ENCODE measurements at places on chromosomes 4 and X. TPM values are rescaled to one million over a fixed set of nuclear protein-coding genes. Genes with fewer than 3 reads are reported as not detected.

SLIT2 gene
- total RNA-seq: 0.28 TPM

NKAP gene
- 13.6 TPM for total RNA-seq

DNA sequence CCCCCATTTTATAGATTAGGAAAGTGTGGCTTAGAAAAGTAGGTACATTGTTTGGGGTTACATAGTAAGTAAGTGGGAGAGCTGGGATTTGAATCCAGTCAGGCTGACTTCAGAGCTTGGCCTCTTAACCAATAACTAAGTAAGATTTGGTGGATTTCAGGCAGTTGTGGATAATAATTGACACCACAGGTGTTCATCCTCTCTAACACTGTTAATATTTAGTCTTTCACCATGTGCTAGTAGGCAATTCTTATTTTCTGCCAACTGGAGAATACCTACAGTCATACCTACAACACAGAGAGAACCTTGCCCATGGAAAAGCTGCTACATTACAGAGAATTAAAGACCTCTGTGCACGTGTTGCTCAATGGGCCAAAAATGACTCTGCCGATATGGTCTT lies 89.5 kb downstream of the DIAPH2 start:
- no peak overlapping the region for H3K4me3 ChIP-seq
- H3K27ac ChIP-seq: no peak overlapping the region
- H3K36me3 ChIP-seq: no peaks in the 10 kb centered on the region
- no peaks in the 10 kb centered on the region for H3K27me3 ChIP-seq
- DNase-seq: no peak
- H3K4me1 ChIP-seq: no peaks in the 10 kb centered on the region

DNA sequence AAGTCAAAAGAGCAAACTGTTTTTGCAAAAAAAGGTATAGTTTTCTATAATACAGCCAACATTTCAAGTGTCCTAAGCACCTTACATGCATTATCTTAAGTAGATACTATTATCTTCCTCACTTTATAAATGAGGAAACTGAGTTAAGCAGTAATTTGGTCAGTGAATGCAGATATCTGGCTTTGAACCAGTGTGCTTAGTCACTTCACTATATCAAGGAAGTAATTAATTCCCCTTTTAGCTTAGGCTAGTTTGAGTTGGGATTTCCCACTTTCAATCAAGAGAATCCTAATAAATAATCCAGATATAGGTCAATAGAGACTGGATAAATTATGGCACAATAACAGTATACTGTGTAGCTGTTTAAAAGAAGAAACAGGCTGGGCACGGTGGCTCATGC lies 14.8 kb downstream of the SPINK2 start:
- H3K4me3 ChIP-seq: no peak overlapping the region
- H3K27ac ChIP-seq: no peak overlapping the region
- H3K36me3 ChIP-seq: no peaks in the 10 kb centered on the region
- no peak for DNase-seq
- H3K27me3 ChIP-seq: no peaks in the 10 kb centered on the region

DNA sequence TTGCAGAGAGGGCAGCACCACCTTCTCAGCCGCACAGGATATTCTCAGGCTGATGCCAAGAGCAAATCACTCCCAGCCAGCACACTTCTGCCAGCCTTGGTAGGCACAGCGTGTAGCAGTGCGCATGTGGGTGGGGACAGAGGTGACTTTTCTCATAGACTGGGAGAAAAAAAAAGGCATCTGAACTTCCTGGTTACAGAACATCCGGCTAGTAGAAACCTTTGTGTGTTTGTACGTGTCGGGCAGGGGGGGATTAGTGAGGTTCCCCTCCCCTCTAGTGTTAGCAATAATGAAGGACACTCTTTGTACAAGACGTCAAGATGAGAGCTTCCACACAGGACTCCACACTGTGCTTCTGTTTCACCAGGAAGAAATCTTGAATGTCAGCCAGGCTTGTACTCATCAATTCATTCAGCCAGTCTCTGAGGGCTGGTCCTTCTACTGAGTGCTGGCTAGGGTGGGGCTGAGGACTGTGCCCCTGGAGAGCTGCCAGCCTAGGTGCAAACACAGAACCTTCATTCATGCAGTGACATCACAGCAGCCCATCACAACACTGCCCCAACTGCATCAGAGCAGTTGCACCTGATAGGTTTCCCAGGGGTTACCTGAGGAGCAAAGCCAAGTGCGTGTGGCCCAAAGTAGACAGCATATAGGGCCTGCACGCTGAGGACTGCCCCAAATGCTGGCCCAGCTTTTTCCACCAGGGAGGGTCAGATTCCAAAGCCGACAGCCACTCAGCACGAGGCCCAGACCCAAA lies 34.7 kb downstream of the SLC25A5 start:
- H3K4me1 ChIP-seq: peaks cover 13% of the 10 kb centered on the region
- DNase-seq: no peak
- H3K36me3 ChIP-seq: no peaks in the 10 kb centered on the region
- H3K27me3 ChIP-seq: no peaks in the 10 kb centered on the region

GRCh38 chr4:15242021-15242420 lies 185.8 kb upstream of the C1QTNF7 start:
- H3K4me3 ChIP-seq: no peak overlapping the region
- H3K27me3 ChIP-seq: no peaks in the 10 kb centered on the region
- H3K4me1 ChIP-seq: no peaks in the 10 kb centered on the region

PRRG1 gene
- 8.6 TPM for total RNA-seq

VEGFC gene
- total RNA-seq: 15.7 TPM

CFP gene
- total RNA-seq: 0.59 TPM

GRCh38 chrX:29071525-29072320 lies 484.5 kb downstream of the IL1RAPL1 start:
- H3K27ac ChIP-seq: no peak overlapping the region
- H3K36me3 ChIP-seq: no peaks in the 10 kb centered on the region
- no peaks in the 10 kb centered on the region for H3K4me1 ChIP-seq
- H3K4me3 ChIP-seq: no peak overlapping the region

DNA sequence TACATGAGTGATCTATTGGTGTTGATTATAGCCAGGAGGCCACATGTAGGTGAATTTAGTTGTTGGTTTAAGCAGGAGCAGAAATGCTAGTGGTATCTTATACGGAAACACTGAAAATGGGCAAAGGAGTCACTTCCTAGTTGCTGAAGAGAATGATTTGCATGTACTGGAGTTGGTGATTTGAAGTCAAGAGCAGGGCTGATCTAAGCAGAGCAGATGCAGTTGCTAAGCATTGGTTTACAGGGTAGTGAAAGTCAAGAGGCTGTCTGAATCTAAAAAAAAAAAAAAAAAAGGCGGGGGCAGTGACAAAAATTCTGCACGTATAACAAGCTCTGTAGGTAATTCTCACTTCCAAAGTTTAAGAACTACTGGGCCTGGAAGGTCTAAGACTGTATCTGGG lies 90.4 kb upstream of the HPRT1 start:
- DNase-seq: no peak
- no peaks in the 10 kb centered on the region for H3K27me3 ChIP-seq
- H3K36me3 ChIP-seq: peaks cover 2% of the 10 kb centered on the region
- peaks cover 2% of the 10 kb centered on the region for H3K4me1 ChIP-seq

SPANXN4 gene
- total RNA-seq: not detected

DNA sequence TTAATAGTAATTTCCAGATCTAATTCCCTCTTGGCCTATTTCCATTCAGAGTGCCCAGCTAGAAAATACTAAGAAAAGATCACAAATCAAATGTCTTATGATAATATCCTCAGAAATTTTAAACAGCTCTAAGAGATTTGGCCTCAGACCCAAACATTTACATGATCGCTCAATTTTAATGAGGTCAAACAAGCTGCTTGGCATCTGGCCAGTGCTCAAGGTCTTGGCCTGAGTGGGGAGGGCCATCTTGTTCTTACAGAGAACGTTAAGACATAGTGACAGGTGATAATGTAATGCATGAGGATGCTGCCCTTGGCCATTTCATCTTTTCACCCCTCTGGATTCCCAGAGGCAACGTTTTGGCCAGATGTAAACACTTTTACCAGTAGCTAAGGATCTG lies 159.2 kb upstream of the SLC7A11 start:
- H3K4me1 ChIP-seq: no peaks in the 10 kb centered on the region
- no peak overlapping the region for H3K4me3 ChIP-seq
- H3K27ac ChIP-seq: no peak overlapping the region
- no peaks in the 10 kb centered on the region for H3K27me3 ChIP-seq

DNA sequence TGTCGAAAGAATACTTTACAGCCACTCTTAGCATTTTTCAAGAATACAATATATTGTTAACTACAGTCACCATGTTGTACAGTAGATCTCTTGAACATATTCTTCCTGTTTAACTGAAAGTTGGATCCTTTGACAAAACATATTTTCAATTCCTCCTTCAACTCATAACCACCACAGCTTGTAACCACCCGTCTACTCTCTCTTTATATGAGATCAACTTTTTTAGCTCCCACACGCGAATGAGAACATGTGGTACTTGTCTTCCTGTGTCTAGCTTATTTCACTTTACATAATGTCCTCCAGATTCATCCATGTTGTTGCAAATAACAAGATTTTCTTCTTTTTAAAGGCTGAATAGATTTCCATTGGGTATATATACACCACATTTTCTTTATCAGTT lies 338.3 kb upstream of the IGFBP7 start:
- no peak overlapping the region for H3K4me3 ChIP-seq
- no peaks in the 10 kb centered on the region for H3K27me3 ChIP-seq
- no peak overlapping the region for H3K27ac ChIP-seq
- H3K4me1 ChIP-seq: no peaks in the 10 kb centered on the region
- no peak for DNase-seq

MAP3K15 gene
- 4.9 TPM for total RNA-seq

TSPAN6 gene
- total RNA-seq: 7.2 TPM

All from Panc1 (cell line).